Muscle of arm (tissue), 14 donors: ENCODE measurements at places on chromosomes 2 and 18.

GRCh38 chr18:58502628-58503027 is 126.3 kb downstream of the ALPK2 start:
- no peak for DNase-seq

- no peak for DNase-seq
Observed at GRCh38 chr18:23871410-23871809, 143.1 kb upstream of the TTC39C start.

DNA sequence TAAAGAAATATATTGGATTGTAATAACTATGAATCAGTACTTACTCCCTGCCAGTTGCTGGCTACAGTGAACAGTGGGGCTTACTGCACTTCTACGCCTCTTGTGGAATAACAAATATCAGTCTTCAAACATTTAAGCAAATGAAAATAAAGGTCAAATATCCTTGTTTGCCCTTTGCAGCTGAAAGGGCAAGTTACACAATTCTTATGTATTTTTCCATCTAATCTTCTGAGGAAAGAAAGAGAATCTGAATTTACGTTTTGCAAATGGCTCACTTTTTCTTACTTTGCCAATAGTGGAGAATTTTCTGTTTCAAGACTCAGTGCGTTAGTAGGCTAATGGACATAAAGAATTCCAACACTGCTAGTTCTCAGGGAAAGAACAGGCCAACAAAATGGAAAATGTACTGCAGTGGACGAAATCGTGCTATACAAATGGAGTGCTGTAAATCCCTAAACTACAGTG is 157.2 kb upstream of the TMEM200C start:
- peak; percentile 12 for DNase-seq

DNA sequence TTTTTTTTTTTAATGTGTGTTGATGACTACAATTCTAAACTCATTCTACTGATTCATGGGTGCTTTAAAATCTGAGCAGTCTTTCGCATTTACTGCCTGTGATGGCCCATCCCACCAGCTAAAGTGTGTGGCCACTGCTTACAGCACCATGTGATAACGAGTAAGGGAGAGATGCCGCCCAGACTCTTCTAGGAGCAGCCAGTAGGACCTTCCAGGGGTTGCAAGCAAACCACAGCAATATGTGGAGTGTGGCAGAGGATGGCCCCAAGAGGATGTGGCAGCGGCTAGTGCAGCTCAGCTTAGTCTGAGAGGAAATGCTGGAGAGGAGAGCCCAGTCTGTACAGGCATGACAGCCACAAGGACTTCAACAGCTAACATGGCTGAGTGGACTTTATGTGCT is 14.9 kb downstream of the IL1B start:
- no peak for DNase-seq

GRCh38 chr18:34787931-34788532 is 77.9 kb downstream of the DTNA start:
- DNase-seq = peak; percentile 72

DNA sequence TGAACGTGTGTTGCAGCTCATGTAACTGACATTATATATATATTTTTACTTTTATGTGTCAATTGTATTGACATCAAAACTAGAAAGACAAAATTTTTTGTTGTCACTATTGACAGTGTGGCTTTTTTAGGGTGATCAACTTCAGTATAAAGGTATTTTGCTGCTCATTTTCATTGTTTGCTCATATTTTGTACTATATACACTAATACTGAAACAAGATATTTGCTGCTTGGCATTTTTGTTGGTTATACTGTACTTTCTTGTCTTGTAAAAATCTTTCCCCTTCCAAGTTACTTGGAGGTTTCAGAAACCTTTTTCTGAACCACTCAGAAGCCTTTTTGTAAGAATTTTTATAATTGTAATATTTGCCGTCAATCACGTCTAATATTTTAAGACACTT is 16.5 kb downstream of the AFTPH start:
- DNase-seq = no peak

GRCh38 chr2:140627885-140628284 is 1502.9 kb downstream of the LRP1B start:
- DNase-seq = no peak

GRCh38 chr2:79585701-79586433 is 73.0 kb downstream of the CTNNA2 start:
- no peak for DNase-seq

DNA sequence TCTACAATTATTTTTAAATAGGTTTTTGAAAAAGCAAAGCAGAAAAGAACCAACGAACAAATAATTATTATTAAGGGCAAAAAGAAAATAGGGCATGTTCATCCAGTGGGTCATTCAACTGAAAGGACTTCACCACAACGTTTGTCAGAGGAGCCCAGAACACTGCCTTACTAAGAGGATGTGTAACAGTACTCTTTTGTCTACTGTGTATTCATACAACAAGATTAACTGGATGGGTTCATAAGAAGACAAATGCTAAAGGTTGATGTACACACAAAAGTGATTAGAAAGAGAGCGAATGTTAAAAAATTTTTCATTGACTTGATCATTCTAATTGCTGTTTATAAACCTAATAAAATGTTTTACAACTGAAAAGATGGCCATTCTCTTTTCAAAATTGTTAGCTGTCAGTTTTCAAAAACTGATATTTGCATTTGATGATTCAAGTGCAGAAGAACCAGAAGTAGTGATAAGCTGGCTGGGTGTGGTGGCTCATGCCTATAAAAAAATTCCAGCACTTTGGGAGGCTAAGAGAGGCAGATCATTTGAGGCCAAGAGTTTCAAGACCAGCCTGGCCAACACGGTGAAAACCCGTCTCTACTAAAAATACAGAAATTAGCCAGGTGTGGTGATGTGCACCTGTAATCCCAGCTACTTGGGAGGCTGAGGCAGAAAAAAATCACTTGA is 33.1 kb downstream of the MGAT4A start:
- no peak for DNase-seq

- no peak for DNase-seq
Observed at GRCh38 chr18:49681387-49681786, 119.5 kb downstream of the LIPG start.

GRCh38 chr2:39608686-39609441 is 56.9 kb upstream of the TMEM178A start:
- DNase-seq = peak; percentile 18

GRCh38 chr2:197601726-197602125 is 73.7 kb downstream of the RFTN2 start:
- no peak for DNase-seq

- DNase-seq = no peak
Observed at GRCh38 chr2:166170356-166170755, 42.5 kb upstream of the SCN1A start.

DNA sequence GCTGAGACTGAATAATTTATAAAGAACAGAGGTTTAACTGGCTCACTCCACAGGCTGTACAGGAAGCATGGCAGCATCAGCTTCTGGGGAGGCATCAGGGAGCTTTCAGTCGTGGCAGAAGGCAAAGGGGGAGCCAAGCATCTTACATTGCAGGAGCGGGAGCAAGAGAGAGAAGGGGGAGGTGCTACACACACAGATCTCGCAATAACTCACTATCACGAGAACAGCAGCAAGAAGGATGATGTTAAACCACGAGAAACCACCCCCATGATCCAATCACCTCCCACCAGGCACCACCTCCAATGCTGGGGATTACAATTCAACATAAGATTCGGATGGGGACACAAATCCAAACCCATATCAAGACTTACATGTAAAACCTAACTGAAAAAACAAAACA is 17.8 kb upstream of the MATN3 start:
- no peak for DNase-seq

DNA sequence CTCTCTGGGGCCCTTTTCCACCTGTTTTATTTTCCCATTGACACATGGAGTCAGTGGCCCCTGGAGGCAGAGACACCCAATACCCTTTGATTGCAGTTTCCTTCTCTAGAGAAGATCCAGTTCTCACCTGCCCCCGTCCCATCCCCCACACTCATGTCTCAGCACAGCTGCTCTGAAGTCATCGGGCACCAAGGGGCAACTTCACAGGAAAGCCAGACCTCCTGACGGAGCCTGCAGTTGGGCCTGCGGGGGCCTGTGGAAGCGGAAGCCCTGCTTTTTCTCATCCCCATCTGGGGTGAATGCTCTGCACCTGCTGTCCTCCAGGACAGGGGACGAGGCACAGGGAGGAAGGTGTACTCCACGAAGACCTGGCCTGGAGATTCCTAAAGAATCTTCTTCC is 308.3 kb upstream of the EPAS1 start:
- DNase-seq = no peak

DNA sequence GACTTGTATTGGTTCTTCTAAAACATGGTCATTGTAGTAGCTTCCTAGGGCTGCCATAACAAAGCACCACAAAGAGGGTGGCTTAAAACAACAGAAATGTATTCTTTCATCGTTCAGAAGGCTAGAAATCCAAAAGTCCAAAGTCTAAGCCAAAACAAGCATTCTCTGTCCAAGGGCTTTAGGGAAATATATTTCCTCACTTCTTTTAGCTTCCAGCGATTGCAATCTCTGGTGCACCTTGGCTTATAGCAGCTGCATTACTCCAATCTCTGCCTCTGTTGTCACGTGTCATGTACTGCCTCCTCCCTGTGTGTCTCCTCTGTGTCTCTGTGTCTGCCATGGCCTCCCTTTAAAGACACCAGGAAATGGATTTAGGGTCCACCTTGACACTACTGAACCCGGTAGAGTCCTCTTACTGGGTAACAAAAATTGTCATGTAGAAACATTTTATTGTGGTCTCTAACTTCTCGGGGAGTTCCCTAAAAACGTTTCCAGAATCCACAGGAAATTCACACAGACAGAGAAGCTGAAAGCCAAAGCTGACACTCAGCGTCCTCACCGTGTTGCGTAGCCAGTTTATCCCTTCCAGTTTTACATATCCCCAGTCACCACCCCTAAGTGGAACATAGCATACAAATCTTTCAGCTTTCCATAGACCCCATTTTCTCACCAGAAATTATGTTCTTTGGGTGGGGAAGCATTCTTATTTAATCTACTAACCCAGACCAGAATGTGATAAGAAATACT is 20.7 kb upstream of the TTN start:
- DNase-seq = no peak

DNA sequence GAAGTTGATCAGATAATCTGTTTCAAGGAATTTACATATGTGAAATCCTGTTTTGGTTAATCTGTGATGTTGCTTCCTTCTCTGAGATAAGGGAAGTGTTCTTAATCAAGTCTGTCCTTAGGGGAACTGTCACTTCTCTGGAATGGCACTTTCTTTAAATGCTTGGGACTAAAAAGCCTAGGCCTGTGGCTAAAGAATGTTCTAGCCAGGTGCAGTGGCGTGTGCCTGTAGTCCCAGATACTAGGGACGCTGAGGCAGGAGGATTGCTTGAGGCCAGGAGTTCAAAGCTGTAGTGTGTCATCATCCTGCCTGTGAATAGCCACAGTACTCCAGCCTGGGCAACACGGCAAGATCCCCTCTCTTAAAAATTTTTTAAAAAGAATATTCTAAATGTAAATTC is 217.6 kb upstream of the SIX3 start:
- DNase-seq = no peak
